ENCODE measurements at places on chromosomes 7 and 10.

DNA sequence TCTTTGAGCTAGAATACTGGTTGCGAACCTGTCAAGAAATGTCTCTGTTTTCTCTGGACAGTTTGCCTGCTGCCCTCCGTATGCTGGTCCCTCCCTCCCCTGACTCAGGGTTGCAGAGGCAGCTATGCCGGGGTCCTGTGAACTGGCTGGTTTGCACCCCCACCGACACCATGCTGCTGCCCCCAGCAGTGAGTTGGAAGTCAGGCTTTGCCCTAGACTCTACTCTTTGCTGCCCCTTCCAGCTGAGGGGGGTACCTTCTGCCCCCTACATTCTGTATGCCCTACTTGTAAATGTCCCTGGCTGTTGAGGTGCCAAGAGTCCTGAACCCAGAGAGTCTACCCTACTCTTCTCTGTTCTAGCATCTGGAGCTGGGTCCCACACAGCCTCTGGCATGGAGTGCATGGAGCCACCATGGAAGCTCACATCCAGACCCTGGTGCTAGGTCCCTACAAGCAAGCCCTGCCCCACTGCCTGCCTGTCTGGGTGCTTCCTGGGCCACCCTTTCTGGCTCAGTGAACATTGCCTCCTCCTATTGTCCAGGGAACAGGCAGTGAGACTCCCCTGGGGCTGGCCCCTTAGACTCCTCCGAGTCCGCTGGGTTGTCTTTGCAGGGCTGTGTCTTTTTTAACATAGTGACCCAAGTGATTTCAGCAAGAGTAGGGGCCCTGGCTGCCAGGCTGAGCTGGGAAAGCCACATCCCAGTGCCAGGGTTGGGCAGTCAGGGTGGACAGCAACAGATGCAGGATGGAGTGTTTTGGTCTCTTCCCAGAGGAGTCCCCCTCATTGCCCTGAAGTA, 138.9 kb downstream of the ADCY1 start:
- no peak for DNase-seq

- no peak for DNase-seq
Measured at GRCh38 chr7:150370612-150371071, 2.0 kb downstream of the REPIN1 start.

GRCh38 chr7:3082831-3083230, 39.2 kb upstream of the CARD11 start:
- no peak for DNase-seq

GRCh38 chr7:55130395-55131141, 111.8 kb downstream of the EGFR start:
- DNase-seq, result peak; percentile 61

All from ureter (tissue), 1 donor.